ENCODE measurements at places on chromosomes 6 and 20.
A peak's percentile ranks its signal among the peaks of the same experiment; 100 is the strongest.

DNA sequence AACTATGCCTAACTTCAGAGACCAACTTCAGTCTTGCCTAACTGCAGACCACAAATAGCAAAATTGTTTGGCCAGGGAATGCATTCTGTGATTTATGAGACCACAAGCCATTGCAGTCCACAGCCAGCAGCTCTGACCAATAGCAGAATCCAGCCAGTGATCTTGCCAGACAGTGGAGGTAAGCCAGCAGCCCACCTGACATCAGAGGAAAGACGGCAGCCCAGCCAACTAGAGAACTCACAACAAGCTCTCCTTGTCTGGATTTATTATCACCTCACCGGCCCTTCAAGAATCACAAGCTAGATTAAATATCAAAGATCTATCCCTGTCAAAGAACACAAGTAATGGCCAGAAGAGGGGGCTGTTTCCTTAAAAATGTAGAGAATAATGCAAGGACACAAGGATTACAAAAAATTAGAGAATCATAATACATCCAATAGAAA lies 66.5 kb upstream of the SLC35F1 start:
- no peak for DNase-seq

- DNase-seq = no peak
These were observed 173.4 kb downstream of the MRPL14 start for GRCh38 chr6:43953794-43954310.

DNA sequence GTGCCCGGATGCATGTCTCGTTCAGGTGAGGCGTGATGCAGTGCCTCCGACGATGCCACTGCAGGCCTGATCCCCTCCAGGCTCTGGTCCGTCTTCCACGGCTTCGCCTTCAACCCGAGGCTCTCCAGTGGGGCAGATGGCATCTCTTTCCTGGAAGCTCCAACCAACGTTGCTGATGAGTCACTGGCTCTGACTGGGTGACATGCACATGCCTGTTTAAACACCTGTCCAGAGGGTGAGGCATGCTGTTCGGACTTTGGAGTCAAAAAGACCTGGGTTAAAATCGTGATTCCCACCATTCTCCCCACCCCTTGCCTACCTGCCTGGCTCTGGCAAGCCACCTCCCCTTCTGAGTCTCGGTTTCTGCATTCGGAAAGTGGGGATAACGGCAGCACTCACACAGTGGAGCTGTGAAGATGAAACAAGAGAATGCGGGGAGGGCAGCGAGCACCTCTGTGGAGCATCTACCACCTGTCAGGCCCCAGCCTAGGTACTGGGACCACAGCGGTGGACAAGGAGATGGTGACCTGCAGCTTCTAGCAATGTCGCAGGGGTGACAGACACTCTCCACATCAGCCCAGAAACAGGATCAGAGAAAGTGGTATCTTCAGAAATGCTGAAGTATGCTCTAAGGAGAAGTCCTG lies 8.5 kb upstream of the EDN3 start:
- no peak for DNase-seq

GRCh38 chr6:131756039-131756438 lies 45.2 kb upstream of the CTAGE9 start:
- no peak for DNase-seq

- no peak for DNase-seq
These were observed 7.9 kb upstream of the SLCO4A1 start for GRCh38 chr20:62634330-62634967.

DNA sequence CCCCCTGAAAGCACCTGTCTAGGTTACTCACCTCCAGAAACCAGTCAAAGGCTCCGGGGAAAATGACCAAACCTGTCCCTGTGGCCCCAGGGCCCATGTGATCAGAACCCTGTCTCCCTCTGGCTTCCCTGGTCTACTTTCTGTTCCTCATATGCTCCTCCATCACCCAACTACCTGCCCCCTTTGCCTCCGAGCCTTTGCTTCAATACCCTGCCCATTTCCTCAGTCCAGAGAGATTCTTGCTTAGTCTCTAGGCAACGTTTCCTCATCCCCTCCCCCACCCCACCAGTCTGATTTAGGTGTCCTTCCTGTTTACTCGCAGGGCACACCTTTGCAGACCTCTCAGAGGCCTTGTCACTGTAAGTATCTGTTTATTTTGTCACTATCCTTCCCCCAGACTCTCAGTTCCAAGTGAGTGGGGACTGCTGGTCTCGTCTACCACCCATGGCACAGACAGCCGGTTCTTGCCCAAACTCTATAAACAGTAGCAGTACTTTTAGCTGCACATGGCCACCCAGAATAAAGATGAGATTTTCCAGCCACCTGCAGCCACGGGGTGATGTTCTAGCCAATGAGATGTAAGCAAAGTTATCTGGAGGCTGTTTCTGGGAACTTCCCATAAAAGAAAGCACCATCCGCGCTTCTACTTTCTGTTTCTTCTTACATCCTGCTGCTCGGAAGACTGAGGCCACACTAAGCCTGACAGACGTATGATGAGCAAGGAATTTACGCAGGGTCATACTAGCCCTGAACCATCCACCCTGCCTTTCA lies 13.3 kb downstream of the ELOVL5 start:
- DNase-seq = peak; percentile 56

GRCh38 chr20:53657732-53658131 lies 64.1 kb upstream of the ZNF217 start:
- no peak for DNase-seq

- DNase-seq = no peak
These were observed 449.6 kb upstream of the POU3F2 start for GRCh38 chr6:98384801-98385200.

GRCh38 chr20:9574181-9574580 lies 59.8 kb downstream of the LAMP5 start:
- DNase-seq = no peak

DNA sequence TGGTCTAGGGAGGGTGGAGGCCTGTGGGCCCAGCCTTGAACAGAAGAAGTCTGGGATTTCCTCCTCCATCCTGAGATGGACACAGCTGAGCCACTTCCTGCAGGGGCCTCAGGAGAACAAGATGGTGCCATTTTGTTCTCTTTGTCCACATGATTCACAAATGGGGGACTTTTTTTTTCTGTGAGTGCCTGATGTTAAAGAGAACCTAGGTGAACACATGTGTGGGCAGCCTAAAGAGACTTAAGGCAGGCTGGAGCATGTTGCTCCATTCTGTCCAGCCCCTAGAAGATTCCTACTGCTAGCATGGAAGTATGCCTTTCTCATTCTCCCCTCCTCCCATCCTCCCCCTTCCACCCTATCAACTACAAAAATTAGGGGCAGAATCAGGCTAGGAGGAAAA lies 49.3 kb upstream of the KIF16B start:
- DNase-seq = no peak

GRCh38 chr6:52534966-52535390 lies 41.9 kb downstream of the TRAM2 start:
- DNase-seq = no peak

- DNase-seq = no peak
These were observed 470.5 kb upstream of the NRSN1 start for GRCh38 chr6:23655525-23655924.

- DNase-seq = no peak
These were observed 6.4 kb upstream of the TBXT start for GRCh38 chr6:166174031-166174430.

GRCh38 chr20:61260905-61261304 lies 8.8 kb downstream of the CDH4 start:
- DNase-seq = no peak

DNA sequence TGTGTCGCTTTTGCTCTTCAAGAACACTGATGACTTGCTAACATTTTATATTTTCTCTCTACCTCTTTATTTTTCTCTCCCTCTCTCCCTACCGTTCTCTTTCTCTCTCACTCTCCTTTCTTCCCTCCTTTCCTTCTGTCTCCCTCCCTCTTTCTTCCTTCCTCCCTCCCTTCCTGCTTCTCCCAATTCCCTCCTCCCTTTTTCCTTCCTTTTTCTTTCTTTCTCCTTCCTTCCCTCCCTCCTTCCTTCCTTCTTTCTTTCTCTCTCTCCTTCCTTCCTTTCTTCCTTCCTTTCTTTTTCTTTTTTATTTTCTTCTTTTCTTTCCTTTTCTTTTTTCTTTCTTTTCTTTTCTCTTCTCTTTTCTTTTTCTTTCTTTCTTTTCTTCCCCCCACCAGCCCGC lies 1066.1 kb downstream of the KIF16B start:
- no peak for DNase-seq

DNA sequence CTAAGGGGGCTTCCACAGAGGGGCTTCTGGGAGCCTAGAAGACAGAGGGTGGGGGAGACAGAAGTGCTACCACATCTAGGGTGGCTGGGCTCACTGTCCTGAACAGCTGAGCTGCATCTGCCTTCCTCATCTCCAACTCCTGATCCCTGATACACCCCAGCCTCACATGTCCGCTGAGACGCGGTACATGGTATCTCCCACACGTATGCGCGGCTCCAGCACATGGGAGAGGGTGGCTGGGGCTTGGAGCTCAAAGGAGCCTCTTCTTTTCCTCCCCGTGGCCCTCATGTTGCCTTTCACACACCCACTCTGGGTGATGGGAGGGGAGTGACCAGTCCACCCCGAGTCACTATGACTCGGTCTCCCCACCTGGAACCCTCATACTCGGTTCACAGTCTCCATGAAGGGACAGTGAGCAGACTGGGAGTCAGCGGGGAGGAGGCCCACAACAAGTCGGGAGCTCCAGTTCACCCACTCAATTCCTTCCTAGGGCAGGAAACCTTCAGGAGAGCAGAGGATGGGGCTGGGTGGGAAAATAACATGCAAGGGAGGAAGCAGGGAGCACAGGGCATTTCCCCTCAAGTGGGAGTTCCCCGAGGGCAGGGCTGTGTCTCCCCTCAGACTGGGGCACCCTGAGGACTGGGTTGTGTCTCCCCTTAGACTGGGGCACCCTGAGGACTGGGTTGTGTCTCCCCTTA lies 61.7 kb downstream of the MRPL14 start:
- DNase-seq = no peak

DNA sequence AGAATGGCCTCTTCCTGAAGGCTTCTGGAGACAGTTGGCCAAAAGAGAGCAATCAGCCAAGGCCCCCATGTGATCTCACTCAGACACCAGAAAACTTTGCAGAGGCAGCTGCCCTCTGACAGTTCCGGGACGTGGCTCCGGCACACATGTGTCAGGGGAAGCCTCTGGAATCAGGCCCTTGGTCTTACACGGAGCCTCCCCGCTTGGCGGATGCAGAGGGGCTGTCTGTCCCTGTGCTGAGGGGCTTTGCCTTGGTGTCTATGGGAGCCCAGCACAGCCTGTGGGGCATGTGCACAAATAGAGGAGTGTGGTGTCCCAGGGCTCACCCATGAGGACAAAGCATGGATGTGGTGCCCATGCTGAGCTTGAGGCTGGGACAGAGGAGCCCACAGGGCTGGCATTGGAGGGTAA lies 13.8 kb downstream of the SIGLEC1 start:
- DNase-seq = no peak

DNA sequence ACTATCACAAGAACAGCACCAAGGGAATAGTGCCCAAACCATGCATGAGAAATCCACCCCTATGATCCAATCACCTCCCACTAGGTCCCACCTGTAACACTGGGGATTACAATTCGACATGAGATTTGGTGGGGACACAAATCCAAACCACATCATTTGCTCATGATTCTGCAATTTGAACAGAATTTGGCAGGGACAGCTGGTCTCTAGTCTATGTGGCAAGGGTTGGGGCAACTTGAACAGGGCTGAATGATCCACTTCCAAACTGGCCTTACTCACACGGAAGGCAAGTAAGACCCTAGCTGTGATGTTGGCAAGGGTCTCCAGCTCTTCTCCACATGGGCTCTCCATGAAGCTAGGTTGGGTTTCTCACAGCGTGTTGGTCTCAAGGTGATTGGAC lies 10.1 kb upstream of the FKBP5 start:
- no peak for DNase-seq

DNA sequence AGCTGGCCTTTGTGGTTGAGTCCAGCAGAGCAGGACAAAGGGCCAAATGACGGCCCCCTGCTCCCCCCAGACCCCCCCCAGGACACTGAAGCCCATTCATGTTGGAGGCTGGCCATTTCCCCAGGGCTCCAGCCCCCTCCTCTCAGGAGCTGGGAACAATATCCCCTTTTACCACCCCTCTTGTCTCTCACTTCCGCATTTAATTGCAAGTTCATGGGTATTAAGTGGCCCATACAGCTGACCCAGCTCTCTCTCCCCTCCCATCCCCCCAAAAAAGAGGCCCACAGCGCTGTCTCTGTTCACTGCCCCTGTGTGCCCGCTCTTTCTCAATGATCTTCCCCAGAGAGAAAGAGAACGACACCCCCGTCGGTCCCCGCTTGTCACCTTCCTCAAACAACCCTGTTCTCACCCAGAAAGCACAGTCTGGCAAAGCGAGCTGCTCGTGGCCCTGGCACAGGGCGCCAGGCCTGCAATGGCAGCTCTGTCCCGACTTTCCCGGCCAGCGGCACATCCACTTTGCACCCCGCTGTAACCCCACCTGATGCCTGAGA lies 30.4 kb downstream of the PREX1 start:
- no peak for DNase-seq

DNA sequence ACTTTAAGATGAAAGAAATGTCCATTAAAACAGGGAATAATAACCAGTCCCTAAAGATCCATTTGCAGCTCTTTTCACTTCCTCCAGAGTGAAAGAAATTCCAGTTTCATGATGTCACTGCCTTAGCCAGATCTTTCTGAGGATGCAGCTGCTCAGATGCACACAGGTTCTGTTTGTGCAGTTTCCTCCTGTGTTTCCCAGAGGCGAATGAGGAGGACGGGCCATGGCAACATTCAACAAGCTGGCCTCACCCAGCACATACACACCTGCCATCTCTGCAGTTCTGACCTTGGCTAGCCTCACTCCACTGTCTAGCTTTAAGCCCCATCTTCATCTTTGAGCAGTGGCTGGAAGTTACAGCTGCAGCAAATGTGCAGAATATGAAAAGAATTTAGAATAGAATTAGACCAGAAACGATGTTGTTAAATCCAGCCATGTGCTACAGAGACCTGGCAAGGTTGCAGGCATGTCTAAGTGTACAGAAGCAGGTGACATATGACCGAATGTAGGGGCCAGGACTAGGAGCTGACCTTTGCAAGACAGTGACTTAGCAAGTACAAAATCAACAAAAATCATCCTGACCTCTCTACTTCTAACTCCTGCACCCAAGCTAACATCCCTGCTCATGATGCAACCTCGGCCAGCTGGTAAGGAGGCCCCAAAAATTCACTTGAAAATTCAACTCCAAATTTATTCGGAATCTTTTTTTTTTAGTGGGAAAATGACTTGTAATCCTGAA lies 35.0 kb downstream of the FAM50B start:
- no peak for DNase-seq

DNA sequence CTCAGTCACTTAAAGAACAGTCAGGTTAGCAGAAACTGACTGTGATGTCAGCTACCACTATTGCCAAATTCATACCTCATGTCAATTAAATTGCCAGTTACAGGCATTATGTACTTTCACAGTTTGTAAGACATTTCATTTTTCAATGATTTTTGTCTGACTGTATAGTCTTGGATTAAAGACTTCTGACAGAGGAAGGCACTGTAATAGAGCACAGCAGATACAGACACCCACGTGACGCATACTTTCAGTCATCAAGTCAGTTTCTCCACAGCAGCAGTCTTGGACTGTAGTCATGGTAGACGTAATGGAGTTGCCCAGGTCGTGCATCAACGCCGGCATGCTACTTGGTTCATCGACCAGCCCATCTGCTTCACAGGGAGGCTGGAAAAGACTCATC lies 29.5 kb upstream of the ELOVL5 start:
- DNase-seq = no peak
